ENCODE measurements at places on chromosomes 7 and 10. TPM values are rescaled to one million over a fixed set of nuclear protein-coding genes. Genes with fewer than 3 reads are reported as not detected.
A peak's percentile ranks its signal among the peaks of the same experiment; 100 is the strongest.

- H3K4me1 ChIP-seq = no peaks in the 10 kb centered on the region
- no peak overlapping the region for H3K27ac ChIP-seq
- peak; percentile 77 for DNase-seq
These were observed 50.8 kb downstream of the ZRANB1 start for GRCh38 chr10:124992462-124993344.

- H3K4me3 ChIP-seq = no peak overlapping the region
- DNase-seq = no peak
- no peak overlapping the region for H3K27ac ChIP-seq
- no peaks in the 10 kb centered on the region for H3K36me3 ChIP-seq
- no peaks in the 10 kb centered on the region for H3K4me1 ChIP-seq
These were observed 90.5 kb downstream of the EXOC6 start for GRCh38 chr10:92938841-92939240.

DNA sequence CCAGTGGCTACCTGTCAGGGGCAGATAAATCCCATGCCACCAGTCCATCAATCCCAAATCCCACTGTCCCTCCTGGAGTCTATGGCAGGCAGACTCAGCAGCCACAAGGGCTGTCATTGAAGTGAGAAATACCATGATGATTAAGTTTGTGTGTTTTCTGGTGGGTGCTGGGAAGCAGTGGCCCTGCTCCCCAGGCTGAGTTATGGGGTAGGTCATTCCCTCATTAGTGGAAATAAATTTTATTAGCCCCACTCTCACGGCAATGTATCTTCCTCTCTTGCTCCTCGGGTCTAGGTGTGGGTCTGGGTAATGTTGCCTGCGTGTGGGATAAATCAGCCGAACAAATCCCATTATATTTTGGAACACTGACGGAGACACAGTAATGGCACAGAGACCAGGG is 76.8 kb downstream of the PLXNA4 start:
- DNase-seq = no peak
- peaks cover 20% of the 10 kb centered on the region for H3K27me3 ChIP-seq
- no peak overlapping the region for H3K4me3 ChIP-seq
- peaks cover 8% of the 10 kb centered on the region for H3K4me1 ChIP-seq

- no peak for DNase-seq
- H3K27ac ChIP-seq = no peak overlapping the region
- no peaks in the 10 kb centered on the region for H3K4me1 ChIP-seq
- no peak overlapping the region for H3K4me3 ChIP-seq
- no peaks in the 10 kb centered on the region for H3K36me3 ChIP-seq
- H3K27me3 ChIP-seq = no peaks in the 10 kb centered on the region
These were observed 182.1 kb upstream of the GALNT17 start for GRCh38 chr7:70949862-70950261.

GRCh38 chr10:102072673-102073527 is 7.8 kb downstream of the HPS6 start:
- peaks cover 2% of the 10 kb centered on the region for H3K4me1 ChIP-seq
- no peaks in the 10 kb centered on the region for H3K27me3 ChIP-seq
- H3K27ac ChIP-seq = no peak overlapping the region

DNA sequence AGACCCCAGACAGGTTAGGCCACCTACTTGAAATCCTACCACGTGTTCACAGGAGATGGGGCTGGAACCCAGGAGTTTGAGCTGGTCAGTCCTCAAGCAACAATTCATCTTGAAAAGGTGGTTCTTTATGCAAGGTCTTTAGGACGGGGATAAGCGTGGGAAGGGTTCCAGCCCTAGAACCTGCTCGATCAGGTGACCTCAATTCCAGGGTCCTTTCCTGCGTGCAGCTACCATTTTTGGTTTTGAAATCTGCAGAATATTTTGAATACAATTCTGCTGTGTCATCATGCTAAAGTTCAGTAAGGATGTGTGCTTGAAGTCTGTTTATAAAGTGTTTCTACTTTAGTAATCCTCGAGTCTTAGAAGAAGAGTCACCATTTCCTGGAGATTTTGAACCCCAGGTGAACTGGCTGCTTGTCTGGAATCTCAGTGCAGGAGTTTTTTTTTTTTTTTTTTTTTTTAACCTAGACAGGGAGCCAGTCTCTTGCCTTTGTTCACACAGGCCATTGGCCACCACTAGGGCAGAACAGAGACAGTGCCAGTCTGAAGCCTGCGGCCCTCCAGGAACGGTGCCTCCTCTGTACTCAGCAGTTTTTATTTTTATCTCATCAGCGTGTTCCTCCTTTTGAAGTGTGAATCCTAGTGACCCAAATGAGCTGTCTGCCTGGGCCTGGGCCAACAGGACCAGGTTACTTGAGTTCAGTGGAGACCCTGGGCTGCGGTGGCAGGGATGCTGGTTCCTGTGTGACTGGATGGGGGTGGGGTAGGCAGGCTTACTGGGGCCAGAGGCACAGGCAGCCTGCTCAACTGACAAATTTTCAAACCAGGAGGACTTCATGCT is 54.6 kb downstream of the EEPD1 start:
- no peak overlapping the region for H3K4me3 ChIP-seq
- H3K4me1 ChIP-seq = peaks cover 20% of the 10 kb centered on the region
- H3K27me3 ChIP-seq = peaks cover 2% of the 10 kb centered on the region
- no peaks in the 10 kb centered on the region for H3K36me3 ChIP-seq
- no peak overlapping the region for H3K27ac ChIP-seq

DNA sequence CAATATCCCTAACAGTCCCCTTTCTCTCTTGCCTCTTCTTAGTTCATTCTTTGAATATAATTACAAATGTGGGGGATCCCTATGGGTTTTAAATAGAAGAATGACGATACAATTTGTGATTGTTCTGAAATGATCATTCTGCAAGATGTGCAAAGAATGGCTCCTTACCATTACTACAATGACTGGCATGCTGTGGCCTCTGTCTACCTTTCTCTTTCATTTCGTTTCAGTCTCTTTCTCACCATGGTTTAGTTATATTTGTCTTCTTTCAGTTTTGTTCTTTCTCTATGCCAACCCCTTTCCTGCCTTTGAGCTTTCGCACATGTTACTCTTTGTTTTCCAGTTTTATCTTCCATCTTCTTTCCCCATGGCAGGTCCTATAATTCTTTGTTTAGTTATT is 176.5 kb downstream of the SUGCT start:
- H3K4me3 ChIP-seq = no peak overlapping the region
- no peak for DNase-seq
- H3K36me3 ChIP-seq = no peaks in the 10 kb centered on the region
- no peak overlapping the region for H3K27ac ChIP-seq
- peaks cover 2% of the 10 kb centered on the region for H3K4me1 ChIP-seq

DNA sequence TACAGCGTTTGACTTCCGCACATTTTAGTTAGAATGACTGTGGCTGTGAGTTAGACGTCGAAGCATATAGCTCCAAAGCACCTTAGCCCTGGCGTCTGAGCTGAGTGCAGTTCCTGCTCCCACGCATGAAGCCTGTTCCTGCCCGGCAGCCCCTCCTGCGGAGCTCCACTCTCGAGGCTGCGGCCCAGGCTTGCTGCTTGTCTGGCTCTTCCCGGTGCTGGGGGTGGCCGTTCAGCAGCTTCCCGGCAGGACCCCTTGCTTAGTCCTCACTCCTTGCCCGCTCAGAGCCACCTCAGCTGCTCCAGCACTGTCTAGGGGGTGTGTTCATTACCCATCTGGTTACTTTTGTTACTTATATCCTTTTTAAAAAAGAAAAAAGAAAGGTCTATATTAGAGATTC is 88.1 kb upstream of the DNAJB6 start:
- H3K36me3 ChIP-seq = peaks cover 21% of the 10 kb centered on the region
- no peak overlapping the region for H3K27ac ChIP-seq
- no peaks in the 10 kb centered on the region for H3K27me3 ChIP-seq
- H3K4me3 ChIP-seq = no peak overlapping the region
- H3K4me1 ChIP-seq = no peaks in the 10 kb centered on the region

GRCh38 chr10:131700032-131700431 is 200.8 kb upstream of the PPP2R2D start:
- no peak overlapping the region for H3K27ac ChIP-seq
- no peaks in the 10 kb centered on the region for H3K36me3 ChIP-seq
- DNase-seq = no peak

GRCh38 chr10:89159761-89160160 is 47.4 kb downstream of the CH25H start:
- peaks cover 24% of the 10 kb centered on the region for H3K4me1 ChIP-seq
- no peak overlapping the region for H3K27ac ChIP-seq
- no peak for DNase-seq
- no peak overlapping the region for H3K4me3 ChIP-seq
- no peaks in the 10 kb centered on the region for H3K36me3 ChIP-seq
- peaks cover 47% of the 10 kb centered on the region for H3K27me3 ChIP-seq

DNA sequence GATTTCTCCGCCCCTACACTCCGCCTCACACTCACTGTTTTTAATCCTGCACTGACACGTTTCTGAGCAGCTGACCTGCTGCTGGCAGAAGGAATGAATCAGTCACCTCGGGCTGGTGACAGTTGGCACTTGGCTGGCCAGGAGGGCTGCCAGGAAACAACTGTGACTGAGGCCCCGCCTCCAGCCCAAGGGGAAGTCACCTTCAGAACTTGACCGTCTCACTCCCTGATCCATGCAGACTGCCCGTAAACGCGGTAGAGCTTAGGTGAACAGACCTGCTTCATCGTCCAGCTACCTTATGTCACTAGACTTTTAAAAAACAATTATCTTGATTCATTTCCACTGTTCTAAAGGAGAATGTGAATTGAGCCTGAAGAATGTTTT is 107.5 kb downstream of the DOCK1 start:
- no peak overlapping the region for H3K27ac ChIP-seq
- H3K36me3 ChIP-seq = no peaks in the 10 kb centered on the region
- no peak for DNase-seq
- H3K27me3 ChIP-seq = no peaks in the 10 kb centered on the region

- H3K36me3 ChIP-seq = no peaks in the 10 kb centered on the region
- H3K4me1 ChIP-seq = no peaks in the 10 kb centered on the region
- H3K4me3 ChIP-seq = no peak overlapping the region
- H3K27ac ChIP-seq = no peak overlapping the region
- no peaks in the 10 kb centered on the region for H3K27me3 ChIP-seq
These were observed 838.2 kb upstream of the POM121L12 start for GRCh38 chr7:52197221-52197620.

DNA sequence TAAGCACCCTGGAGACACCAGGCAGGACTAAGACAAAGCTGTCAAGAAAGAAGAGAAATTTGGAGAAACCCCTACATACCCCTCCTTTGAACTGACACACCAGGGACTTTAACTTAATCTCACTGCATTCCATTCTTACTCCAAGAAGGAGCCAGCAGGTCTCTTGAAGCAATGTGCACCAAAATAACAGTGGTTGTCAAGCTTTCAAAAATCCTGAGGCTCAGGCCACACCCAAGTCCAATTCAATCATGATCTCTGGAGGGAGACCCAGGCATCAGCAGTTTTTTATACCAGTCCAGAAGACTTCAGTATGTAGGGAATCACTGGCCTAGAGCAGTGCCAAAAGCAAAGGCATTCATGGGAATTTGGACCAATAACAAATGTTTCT is 6.8 kb downstream of the SLC25A13 start:
- no peak overlapping the region for H3K27ac ChIP-seq
- no peak for DNase-seq
- no peaks in the 10 kb centered on the region for H3K27me3 ChIP-seq
- H3K4me1 ChIP-seq = peaks cover 29% of the 10 kb centered on the region
- no peak overlapping the region for H3K4me3 ChIP-seq

DNA sequence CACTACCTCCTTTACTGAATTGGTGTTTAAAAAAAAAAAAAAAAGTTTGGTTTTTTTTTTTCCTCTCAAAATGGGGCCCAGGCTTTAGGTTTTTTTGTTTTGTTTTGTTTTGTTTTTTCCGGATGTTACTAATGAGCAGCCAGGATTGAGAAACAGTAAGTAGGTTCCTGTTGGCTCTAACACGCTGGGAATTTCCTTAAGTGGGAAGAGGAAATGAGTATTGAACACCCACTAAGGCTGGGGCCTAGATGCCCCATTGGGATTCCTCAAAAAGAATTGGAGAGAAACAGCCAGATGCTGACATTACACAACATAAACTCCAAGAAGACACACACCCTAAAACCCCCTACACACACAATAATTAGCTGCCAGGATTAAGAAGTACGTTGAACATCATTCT is 102.2 kb upstream of the NANOS1 start:
- H3K36me3 ChIP-seq = no peaks in the 10 kb centered on the region
- peaks cover 11% of the 10 kb centered on the region for H3K27me3 ChIP-seq
- no peak overlapping the region for H3K27ac ChIP-seq
- no peak overlapping the region for H3K4me3 ChIP-seq

DNA sequence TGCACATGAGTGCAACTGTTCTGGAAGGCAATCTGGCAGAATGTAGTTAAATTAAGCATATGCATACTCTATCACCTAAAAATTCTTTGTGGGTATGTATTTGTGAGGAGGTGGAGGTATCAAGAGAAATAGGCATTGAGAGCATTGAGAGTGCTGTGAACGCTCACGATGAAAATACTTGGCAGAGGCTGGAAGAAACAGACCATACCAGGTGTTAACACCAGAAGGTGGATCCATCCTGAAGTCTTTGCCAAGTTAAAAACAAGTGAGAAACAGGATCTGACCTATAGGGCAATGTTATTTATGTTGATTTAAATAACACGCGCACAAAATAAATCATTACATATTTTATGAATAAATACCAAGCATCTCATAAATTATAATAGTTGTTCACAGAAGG is 311.6 kb downstream of the PCLO start:
- no peak overlapping the region for H3K27ac ChIP-seq
- H3K4me3 ChIP-seq = no peak overlapping the region
- no peak for DNase-seq
- H3K4me1 ChIP-seq = no peaks in the 10 kb centered on the region
- no peaks in the 10 kb centered on the region for H3K36me3 ChIP-seq
- no peaks in the 10 kb centered on the region for H3K27me3 ChIP-seq

DNA sequence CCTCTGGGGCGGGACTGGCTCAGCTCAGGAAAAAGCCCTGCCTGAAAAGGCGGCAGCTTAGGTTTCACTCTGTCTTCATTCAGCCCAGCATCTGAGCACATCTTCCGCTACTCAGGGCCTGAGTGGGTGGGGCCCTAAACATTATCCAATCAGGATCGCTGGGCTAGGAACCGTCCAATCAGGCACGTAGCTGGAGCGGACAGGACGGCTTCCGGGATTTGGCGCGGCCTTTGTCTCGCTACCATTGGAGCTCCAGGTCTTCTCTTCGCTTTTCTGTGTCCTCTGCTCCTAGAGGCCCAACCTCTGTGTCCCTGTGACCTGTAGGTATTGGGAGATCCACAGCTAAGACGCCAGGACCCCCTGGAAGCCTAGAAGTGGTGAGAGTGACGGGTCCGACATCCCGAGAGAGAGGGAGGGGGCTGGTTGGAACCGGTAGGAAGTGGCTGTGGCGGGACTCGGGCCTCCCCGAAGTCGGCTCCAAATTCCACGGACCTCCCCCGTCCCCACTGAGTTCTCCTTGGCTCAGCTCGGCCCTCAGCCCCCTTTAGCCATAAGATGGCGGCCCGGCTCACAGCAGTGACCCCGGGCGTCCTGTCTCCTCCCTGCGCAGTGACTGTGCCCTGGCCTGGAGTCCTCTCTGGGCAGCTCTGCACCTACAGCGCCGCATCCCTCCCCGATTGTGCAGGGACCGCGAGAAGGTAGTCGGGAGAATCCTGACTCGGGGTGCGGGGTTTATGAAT is 99.1 kb downstream of the ZNF680 start:
- peak overlapping the region; percentile 15 for H3K27ac ChIP-seq
- peak; percentile 63 for DNase-seq
- H3K4me3 ChIP-seq = peak overlapping the region; percentile 48
- no peaks in the 10 kb centered on the region for H3K4me1 ChIP-seq
- no peaks in the 10 kb centered on the region for H3K27me3 ChIP-seq

PARG gene
- 39.2 TPM for total RNA-seq

CLDN4 gene
- total RNA-seq = not detected

CDK14 gene
- total RNA-seq = 2.0 TPM

SPDYE1 gene
- total RNA-seq = not detected

PNLIPRP3 gene
- not detected for total RNA-seq

KIAA1217 gene
- 2.0 TPM for total RNA-seq

ASB10 gene
- not detected for total RNA-seq

MYL10 gene
- total RNA-seq = not detected

TAS2R4 gene
- 1.0 TPM for total RNA-seq

TEX47 gene
- total RNA-seq = not detected

NIPSNAP2 gene
- 52.0 TPM for total RNA-seq

SFTPA2 gene
- not detected for total RNA-seq
